ENCODE measurements at places on chromosomes 7 and 10.

- DNase-seq, result peak; percentile 58
Measured at GRCh38 chr10:6494936-6495592, 85.0 kb downstream of the PRKCQ start.

DNA sequence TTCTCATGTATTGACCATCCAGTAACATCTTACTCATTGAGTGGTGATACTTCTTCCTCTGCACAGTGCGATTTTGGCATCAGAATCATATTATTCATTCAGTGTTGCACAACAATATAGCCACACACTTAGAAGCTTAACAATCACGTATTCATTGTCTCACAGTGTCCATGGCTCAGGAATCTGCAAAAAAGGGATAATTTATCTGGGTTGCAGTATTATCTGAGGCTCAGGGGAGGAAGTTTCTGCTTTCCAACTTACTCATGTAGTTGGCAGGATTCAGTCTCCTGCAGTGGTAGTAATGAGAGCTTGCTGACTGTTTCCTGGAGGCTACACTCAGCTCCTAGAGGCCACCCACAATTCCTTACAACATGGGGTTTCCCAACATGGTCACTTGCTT lies 803.6 kb downstream of the SORCS1 start:
- no peak for DNase-seq

GRCh38 chr7:142868188-142868985 lies 13.5 kb downstream of the EPHB6 start:
- no peak for DNase-seq

DNA sequence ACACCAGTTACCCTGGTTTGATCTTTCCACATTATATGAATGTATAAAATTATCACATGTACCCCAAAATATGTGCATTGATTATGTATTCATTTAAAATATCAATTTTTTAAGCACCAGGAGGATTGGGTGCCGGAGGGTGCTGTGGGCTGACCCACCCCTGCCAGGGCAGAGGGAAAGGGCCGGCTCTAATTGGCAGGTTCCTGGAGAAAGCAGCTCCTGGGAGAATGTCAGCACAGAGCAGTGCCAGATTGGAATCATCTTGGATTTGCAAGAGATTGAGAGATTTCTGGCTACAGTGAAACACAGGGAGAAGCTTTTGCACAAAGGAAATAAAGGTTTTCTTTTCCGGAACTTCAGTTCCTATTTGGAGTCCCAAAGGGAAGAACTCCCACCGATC lies 264.4 kb upstream of the TCERG1L start:
- DNase-seq, result no peak

DNA sequence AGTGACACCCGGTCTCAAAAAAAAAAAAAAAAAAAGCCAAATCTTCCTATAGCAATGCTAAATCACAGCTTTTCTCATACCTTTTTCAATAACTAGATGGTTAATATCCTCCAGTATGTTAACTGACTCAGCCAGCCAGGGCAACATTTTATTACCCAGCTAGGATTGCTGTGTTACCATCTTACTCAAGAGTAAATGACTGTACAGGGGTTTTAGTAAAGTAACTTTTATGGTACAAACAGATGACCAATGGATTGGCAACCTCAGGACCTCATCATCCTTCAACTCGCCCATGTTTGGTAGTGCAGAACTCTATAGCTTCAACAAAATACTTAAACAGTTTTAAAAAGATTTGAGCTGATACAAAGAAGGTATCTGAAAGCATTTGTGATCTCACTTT lies 59.5 kb downstream of the HBP1 start:
- DNase-seq, result no peak

DNA sequence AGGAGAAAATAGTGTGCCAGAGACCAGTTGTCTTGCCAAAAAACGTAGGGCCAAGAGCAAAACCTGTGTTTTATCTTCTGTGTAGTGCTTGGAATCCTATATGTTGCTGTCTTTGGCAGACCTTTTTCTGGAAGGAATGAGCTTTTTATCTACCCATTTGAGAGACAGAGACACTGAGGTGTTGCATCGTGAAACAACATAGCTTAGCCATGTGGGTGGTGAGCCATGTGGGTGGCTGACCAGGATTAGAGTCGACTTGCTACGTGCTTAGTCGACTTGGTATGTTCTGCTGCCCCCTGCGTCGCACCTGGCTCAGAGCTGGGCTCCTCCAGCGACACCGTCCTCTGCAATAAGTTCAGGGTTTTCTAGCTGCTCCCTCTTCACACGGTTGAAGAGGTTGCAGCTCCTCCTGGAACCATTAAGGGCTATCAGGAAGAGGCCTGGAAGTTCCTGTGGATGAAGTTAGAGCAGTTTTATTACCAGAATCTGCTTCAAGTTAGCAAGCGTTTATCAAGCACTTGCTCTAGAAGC lies 175.8 kb downstream of the SH2D4B start:
- DNase-seq, result no peak

- no peak for DNase-seq
Measured at GRCh38 chr10:5364374-5364773, 392 bp upstream of the UCN3 start.

DNA sequence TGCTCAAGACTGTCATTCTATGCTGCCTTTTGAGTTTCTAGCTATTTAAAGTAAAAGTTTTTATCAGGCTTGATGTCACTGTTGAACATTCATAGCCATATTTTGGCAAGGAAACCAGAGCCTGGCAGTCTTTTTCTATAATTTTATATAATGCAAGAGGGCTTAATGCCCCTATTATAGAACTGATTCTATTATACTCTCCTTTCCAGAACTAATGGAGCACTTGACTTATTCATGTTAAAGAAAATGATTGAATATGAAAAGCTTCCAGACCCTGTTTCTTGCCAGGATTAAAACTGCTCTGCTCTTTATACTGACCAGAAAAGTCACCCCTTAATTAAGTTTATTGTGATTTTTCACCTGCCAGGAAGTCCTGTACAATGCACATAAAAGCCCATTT lies 337.6 kb upstream of the CHRM2 start:
- no peak for DNase-seq

- DNase-seq, result no peak
Measured at GRCh38 chr10:79184145-79184625, 115.4 kb downstream of the ZMIZ1 start.

DNA sequence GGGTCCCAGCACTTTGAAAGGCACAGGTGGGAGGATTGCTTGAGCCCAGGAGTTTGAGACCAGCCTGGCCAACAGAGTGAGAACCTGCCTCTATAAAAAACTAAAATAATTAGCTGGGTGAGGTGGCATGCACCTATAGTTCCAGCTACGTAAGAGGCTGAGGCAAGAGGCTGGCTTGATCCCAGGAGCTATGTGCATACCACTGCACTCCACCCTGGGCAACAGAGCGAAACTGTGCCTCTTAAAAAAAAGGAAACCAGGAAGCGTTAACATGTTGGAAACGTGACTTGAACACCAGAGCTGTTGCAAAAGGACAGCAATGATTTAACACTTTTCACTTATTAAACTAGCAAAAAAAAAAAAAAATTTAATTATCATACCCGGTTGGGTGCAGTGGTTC lies 12.6 kb downstream of the BAZ1B start:
- DNase-seq, result no peak

DNA sequence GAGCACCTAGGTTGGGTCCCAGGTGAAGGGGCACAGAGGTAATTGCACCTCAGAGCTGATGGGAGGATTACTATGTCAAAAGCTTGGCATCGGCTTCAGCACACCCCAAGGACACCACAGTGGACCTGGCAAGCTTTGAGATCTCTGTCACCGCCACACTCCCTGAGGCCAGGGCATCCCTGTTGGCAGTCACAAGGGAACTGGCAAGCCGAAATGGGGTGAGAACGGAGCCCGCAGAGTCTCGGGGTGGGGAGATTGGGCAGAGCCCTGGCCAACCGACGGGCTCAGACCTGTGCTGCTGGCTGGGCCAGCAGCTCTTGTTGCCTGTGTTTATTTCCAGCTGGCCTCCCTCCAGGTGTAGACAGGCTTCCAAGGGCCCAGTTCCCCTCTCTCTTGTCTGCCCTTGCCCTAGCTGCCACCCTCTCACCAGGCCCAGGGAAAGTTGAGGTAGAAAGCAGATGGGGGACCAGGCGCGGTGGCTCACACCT lies 2.5 kb downstream of the HSPB1 start:
- no peak for DNase-seq

DNA sequence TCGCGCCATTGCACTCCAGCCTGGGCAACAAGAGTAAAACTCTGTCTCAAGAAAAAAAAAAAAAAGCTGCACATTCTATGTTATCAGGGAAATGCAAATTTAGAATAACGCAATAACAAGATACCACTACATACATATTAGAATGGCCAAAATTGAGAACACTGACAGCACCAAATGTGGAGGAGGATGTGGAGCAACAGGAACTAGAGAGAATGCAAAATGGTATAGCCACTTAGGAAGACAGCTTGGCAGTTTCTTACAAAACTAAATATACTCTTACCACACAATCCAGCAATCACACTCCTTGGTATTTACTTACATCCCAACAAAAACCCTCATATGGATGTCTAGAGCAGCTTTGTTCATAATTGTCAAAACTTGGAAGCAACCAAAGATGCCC lies 76.8 kb downstream of the ALOX5 start:
- no peak for DNase-seq

GRCh38 chr10:44004913-44005787 lies 356.5 kb upstream of the ZNF32 start:
- no peak for DNase-seq

- no peak for DNase-seq
Measured at GRCh38 chr7:21413502-21413901, 14.4 kb upstream of the SP4 start.

DNA sequence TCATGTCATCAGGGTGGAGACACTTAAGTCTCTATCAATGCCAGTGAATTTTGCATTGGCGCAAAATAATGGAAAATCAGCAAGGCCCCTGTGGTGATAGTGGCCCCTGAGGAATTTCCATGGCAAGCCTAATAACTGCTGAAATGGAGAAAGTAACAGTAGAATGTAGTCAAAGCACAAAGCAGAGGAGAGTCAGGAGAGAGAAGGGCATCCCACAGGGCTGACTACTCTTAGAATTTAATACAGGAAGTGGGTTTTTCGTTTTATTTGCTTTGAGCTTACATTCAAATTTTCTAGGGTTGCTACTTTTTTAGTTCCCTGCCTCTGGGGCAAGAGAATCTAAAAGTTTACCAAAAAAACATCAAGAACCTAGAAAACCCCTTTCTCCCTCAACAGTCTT lies 39.0 kb downstream of the BZW2 start:
- DNase-seq, result no peak

DNA sequence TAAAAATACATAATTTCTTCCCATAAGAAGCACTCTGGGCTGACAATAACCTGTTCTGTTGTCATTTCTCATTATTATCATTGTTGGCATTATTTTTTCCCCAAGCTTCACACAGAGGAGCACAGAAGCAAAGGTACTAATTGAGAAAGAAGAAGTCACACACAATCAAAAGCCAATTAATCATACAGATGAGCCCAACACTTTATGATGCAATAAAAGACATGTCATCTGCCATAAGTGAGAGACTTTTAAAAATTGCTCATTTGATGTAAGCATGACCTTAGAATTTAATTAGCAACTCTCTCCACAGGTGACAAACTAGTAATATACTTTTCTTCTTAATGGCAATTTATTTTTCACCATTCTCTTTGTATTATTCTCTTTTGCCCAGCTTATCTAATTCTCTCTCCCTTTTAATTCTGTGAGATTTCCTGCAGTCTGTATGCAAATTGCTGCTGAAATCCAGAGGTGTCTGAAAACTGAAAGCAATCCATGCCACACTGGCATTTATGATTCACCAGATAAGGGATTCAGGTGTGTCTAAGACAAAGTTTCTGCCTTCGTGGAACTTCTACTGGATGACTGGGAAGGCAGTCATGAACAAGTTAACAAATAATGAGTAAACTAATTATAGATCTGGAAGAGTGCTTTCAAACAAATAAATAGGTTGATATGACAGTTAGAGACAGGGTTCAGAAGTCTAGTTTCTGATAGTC lies 203.5 kb downstream of the CHCHD3 start:
- no peak for DNase-seq

DNA sequence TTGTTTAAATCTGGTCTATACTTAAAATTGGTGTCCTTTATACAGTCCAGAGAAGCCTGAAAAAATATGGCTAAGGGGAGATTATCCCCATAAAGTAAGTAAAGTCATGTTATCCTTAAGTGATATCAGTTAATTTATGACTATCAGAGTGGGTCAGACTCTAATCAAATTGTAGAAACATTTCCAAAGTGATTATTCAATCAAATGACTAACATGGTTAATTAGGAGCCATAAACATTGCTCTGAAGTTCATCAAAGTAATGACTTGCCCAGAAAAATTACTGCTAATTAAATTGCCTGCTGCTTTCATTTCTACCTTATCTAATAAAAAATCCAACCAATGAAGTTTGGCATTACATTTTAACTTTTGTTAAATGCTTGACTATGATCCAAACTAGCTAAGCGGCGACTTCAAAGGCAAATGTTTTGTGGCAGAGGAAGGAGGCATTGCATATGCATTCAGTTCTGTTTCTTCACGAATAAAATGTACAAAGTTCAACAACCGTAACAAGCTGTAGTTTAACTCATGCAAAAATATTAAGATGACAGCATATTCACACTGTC lies 76.7 kb downstream of the ETV1 start:
- no peak for DNase-seq

DNA sequence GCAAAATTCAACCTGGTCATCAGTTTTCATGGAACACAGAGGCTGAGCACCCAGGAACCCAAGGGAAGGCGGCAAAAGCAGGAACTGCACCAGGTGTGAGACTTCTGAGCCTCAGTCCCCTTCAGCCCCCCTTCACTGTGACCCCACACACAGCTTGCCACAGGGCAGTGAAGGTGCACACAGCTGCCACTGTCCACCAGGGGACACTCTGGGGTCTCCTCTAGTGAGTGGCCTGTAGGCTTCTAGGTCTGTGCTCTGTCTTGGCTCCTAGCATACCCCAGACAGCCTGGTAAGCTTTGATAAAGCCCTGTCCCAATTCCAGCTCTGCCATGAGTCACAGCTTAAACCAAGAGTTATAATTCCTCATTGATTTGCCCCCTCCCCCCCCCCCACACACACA lies 12.1 kb downstream of the KCNH2 start:
- no peak for DNase-seq

DNA sequence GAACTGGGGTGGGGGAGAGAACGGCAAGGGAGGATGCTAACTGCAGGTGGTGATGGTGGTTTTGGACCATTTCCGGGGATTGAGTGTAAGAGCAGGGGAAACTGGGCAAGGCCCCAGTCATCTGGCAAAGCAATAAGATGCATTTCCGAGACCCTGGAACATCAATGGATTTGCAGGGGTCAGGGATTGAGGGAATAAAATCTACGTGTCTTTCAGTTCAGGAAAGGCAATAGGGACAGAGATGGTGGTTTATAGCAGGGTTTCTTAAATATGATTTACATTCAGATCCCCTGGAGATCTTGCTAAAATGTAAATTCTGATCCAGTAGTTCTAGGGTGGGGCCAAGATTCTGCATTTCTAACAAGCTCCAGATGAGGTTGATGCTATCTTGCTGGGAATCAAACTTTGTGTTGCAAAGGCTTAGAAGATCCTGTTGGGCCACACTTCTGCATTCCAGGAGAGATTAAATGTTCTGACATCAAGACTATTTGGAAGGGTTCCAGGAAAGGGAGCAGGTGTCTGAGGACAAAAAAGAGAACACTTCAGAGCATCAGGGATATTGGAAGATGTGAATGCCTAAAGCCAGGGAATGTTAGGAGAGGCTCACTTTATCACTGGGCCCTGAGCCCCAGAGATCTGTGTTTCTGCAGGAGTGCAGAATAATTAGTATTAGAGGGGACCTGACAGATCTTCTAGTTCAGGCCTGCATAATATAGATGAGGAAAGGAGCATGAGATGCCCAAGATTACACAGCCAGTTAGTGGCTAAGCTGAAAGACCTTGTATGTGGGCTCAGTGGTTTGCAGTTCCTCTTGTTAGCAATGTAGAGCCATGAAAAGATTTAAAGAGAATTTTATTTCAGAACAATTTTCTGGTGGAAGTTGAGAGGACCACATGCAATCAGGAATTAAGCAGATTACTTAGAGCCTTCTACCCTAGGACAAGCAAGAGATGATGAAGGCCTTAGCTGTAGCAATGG lies 32.4 kb downstream of the BLNK start:
- DNase-seq, result no peak

All from activated CD4-positive, alpha-beta T cell treated with anti-CD3 and anti-CD28 coated beads, Interleukin-2, amount 50 U/mL, for 4 hours (primary cell).